ENCODE measurements at places on chromosomes 4 and X.

- no peak for DNase-seq
Measured at GRCh38 chr4:148344352-148344751, 97.9 kb downstream of the NR3C2 start.

DNA sequence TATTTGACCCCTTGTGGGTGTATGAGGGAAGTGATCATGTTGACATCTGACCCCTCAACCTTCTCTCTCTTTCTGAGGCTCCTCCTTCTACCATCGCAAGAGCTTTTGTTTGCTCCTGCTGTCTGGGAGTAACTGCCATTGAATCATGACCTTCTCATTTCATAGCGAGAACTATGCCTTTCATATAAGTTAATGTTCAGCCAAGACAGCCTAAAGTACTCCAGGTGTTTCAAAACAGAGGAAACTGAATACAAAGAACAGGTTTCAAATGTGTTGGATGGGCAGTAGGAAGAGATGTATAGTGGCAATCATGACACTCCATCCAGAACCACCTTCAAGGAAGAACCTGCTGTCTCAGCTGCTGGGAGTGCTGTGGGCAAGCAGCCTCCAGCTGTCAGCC, 403.1 kb downstream of the MID1IP1 start:
- no peak for DNase-seq

- no peak for DNase-seq
Measured at GRCh38 chr4:122548452-122548851, 72.4 kb downstream of the IL21 start.

GRCh38 chr4:53479736-53480525, 102.5 kb downstream of the FIP1L1 start:
- peak; percentile 56 for DNase-seq

GRCh38 chrX:11551151-11551550, 114.6 kb downstream of the ARHGAP6 start:
- no peak for DNase-seq

GRCh38 chr4:77538144-77538543, 67.5 kb upstream of the CXCL13 start:
- DNase-seq = peak; percentile 32

- DNase-seq = no peak
Measured at GRCh38 chr4:123904882-123905281, 508.3 kb downstream of the SPRY1 start.

DNA sequence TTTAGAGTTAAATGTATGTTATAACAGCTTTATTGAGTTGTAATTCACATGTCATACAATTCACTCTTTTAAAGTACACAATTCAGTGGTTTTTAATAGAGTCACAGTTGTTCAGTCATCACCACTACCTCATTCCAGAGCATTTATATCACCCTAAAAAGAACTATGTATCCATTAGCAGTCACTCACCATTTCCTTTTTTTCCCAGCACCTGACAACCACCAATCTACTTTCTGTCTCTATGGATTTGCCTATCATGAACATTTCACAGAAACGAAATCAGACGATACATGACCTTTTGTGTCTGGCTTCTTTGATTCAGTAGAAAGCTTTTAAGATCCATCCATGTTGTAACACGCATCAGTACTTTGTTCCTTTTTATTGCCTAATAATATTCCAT, 52.9 kb upstream of the FRAS1 start:
- no peak for DNase-seq

DNA sequence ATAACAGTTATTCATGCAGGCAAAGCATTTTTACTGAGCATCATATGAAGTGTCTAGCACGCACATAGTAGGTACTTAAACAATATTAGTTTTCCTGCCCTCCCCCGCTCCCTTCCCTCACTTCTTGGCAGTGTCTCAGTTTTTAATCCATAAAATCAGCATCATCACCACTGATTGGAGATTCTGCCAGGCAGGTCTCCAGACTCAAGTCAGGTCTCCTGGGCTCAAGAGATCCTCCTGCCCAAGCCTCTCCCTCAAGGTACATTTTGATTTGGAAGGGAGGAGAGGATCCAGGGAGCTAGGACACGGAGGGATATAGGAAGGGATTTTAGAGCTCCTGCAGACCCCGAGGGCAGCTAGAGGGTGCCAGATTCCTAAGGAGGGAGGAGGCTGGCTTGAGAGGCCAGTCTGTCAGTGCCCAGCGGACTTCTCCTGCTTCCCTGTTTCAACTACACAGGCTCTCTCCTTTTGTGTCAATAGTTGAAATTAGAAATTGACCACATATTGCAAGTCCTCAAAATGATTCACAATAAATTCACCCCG, 4.4 kb upstream of the FAT1 start:
- DNase-seq = no peak

DNA sequence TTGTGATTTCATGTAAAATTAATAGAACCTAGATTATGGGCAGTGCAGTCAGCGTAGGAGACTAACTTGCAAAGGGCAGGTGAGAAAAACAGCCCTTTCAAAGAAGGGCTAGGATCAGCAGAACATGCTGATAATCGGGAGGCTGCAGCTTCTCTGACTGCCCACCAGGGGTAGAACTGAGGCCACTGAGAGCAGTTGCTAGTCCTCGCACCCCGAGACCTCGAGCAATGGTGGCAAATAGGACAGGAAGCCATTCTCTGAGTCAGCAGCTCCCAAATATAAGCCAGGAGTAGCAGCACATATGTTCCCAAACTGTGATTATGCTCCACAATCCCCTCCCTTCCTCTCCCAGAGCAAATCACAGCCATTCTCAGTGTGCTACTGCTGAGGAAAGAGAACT, 186.5 kb downstream of the MSL3 start:
- peak; percentile 54 for DNase-seq

DNA sequence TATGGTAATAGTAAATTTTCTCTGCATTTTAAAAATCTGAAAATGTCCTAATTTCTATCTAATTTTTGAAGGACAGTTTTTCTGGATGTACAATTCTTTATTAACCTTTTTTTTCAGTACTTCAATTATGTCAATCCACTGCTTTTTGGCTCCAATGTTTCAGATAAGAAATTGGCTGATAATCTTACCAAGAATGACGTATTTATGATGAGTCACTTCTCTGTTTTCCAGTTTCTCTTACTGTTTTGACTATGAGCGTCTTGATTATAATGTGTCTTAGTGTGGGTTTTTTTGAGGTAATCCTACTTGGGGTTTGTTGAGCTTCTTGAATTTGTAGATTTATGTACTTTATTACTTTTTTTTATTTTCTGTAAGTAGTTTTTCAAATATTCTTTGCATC, 47.2 kb downstream of the UGT2B11 start:
- no peak for DNase-seq

GRCh38 chr4:139898293-139898692, 232.7 kb downstream of the MGST2 start:
- no peak for DNase-seq

GRCh38 chr4:8236106-8236919, 33.2 kb upstream of the HTRA3 start:
- DNase-seq = no peak
